ENCODE measurements at places on chromosomes 5 and 9. TPM values are rescaled to one million over a fixed set of nuclear protein-coding genes. Genes with fewer than 3 reads are reported as not detected.

The TNFSF8 gene
- total RNA-seq, result 3.5 TPM

The PCDHGA2 gene
- 2.7 TPM for total RNA-seq

The SMIM27 gene
- 12.3 TPM for total RNA-seq

The EIF4E1B gene
- total RNA-seq, result not detected

The LCN15 gene
- not detected for total RNA-seq

The SLC2A6 gene
- total RNA-seq, result 10.5 TPM

The IFNK gene
- not detected for total RNA-seq

DNA sequence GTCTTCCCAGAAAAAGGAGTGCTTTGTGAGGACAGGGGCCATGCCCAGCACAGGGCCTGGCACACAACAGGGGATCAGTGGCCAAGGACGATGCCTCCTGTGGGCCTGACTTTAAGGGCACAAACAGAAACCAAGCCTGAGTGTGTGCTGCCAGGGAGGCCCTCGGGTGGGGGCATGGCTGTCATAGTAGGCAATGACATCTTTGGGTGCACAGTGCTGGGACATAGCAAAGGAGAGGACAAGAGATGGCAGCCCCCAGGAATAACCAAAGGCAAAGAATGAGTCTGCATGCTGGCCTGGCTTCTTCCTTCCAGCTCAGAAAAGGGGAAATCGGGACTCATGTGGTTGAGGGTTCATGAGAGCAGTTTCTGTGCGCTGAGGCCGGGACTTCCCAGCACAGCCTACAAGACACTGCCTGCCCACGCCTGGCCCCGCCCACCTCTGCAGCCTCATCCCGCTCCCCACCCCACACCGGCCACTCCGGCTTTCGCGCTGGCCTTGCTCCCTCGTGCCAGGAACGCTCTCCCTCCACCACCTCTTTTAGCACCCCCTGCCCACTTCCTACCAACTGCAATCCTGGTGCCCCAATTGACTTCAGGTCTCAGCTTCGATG lies 13.8 kb upstream of the LHX2 start:
- peaks cover 86% of the 10 kb centered on the region for H3K27me3 ChIP-seq
- peaks cover 29% of the 10 kb centered on the region for H3K4me1 ChIP-seq
- no peak overlapping the region for H3K27ac ChIP-seq

GRCh38 chr5:158958021-158958994 lies 141.4 kb downstream of the EBF1 start:
- H3K4me3 ChIP-seq, result no peak overlapping the region
- DNase-seq, result no peak
- no peaks in the 10 kb centered on the region for H3K4me1 ChIP-seq
- H3K36me3 ChIP-seq, result no peaks in the 10 kb centered on the region
- H3K27me3 ChIP-seq, result no peaks in the 10 kb centered on the region

GRCh38 chr9:36738318-36738976 lies 165.8 kb downstream of the MELK start:
- H3K36me3 ChIP-seq, result no peaks in the 10 kb centered on the region
- DNase-seq, result no peak
- no peak overlapping the region for H3K4me3 ChIP-seq

DNA sequence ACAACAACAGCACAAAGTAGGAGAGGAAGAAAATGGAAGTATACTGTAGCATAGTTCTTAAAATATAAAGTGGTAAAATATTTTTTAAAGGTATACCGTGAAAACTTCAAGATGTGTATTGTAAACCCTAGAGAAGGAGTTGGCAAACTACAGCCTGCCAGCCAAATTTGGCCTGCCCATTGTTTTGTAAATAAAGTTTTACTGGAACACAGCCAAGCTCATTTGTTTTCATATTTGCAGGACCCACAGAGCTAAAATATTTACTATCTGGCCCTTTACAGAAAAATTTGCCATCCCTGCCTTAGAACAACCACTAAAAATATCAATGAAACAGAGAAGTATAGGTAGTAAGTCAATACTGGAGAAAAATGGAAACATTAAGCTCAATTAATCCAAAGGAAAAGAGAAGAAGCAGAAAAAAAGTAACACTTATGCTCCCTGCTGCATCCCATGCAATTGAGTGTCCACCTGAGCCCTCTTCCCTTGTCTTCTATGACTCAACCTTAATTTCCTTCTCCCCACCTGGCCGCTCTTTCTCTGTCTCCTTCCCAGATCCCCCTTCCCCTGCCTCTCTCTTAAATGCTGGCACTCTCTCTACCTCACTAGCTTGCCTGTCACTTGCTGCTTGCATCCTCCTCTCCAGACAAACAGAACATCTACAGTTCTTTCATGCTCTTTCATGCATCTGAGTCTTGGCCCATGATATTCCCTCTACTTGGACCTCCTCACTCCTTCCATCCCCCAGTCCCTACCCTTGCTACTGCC lies 50.6 kb upstream of the FER start:
- H3K4me3 ChIP-seq, result no peak overlapping the region
- H3K27ac ChIP-seq, result no peak overlapping the region
- no peaks in the 10 kb centered on the region for H3K4me1 ChIP-seq
- H3K36me3 ChIP-seq, result no peaks in the 10 kb centered on the region
- no peak for DNase-seq
- no peaks in the 10 kb centered on the region for H3K27me3 ChIP-seq

- peaks cover 21% of the 10 kb centered on the region for H3K4me1 ChIP-seq
- H3K27me3 ChIP-seq, result no peaks in the 10 kb centered on the region
- no peaks in the 10 kb centered on the region for H3K36me3 ChIP-seq
Measured at GRCh38 chr5:100539519-100539918, 4.3 kb downstream of the FAM174A start.

GRCh38 chr9:4010309-4010708 lies 289.6 kb downstream of the GLIS3 start:
- no peaks in the 10 kb centered on the region for H3K27me3 ChIP-seq
- no peak for DNase-seq
- no peak overlapping the region for H3K4me3 ChIP-seq
- H3K36me3 ChIP-seq, result no peaks in the 10 kb centered on the region
- no peak overlapping the region for H3K27ac ChIP-seq

- H3K4me1 ChIP-seq, result no peaks in the 10 kb centered on the region
- no peak overlapping the region for H3K27ac ChIP-seq
- H3K4me3 ChIP-seq, result no peak overlapping the region
- no peak for DNase-seq
- H3K36me3 ChIP-seq, result no peaks in the 10 kb centered on the region
Measured at GRCh38 chr9:104233366-104233765, 139.3 kb downstream of the SMC2 start.

- H3K36me3 ChIP-seq, result no peaks in the 10 kb centered on the region
- no peaks in the 10 kb centered on the region for H3K4me1 ChIP-seq
- no peaks in the 10 kb centered on the region for H3K27me3 ChIP-seq
- DNase-seq, result no peak
Measured at GRCh38 chr5:81895307-81895706, 76.5 kb upstream of the ATG10 start.

DNA sequence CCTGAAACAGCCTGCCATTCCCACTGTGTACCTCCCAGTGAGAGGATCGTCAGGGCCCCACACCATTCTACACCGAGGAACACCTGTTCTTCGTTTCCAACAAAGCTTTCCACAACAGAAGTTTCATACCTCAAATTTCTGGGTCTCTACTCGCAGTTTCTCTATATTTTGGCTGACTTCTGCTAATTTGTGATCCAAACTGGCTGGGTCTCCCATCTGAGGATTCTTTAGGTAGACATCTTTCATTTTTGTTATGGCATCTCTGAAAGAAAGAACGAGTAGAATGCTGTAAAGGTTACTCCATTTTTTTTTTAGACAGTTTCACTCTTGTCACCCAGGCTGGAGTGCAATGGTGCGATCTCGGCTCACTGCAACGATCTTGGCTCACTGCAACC lies 67.5 kb downstream of the USP20 start:
- H3K36me3 ChIP-seq, result peaks cover 69% of the 10 kb centered on the region
- no peak overlapping the region for H3K4me3 ChIP-seq
- peaks cover 8% of the 10 kb centered on the region for H3K4me1 ChIP-seq

GRCh38 chr5:90560771-90561170 lies 2.2 kb downstream of the ADGRV1 start:
- H3K36me3 ChIP-seq, result no peaks in the 10 kb centered on the region
- no peak overlapping the region for H3K27ac ChIP-seq
- peaks cover 12% of the 10 kb centered on the region for H3K4me1 ChIP-seq
- no peak overlapping the region for H3K4me3 ChIP-seq

DNA sequence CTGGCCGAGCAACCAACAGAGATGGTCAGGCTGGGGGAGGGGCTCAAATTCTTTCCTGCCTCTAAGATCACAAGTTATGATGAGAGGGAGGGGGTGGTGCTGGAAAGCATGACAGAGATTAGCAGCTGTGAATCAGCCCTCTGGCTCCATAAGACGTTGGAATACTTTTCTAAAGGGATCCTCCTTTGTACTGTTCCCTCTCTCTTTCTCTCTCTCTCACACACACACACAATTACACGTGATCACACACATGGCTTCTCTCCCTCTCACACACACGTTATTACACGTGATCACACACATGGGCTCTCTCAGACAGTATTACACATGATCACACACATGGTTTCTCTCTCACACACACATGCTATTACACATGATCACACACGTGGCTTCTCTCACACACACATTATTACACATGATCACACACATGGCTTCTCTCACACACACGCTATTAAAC lies at the start of gene SLC45A2:
Gene SLC45A2 (minus strand): TSS at position 23 of the 454 bp plus-strand sequence. CDS start 110 bp downstream, outside the sequence.
- H3K4me1 ChIP-seq, result no peaks in the 10 kb centered on the region
- no peak for DNase-seq
- H3K36me3 ChIP-seq, result peaks cover 32% of the 10 kb centered on the region
- no peak within 1 kb of the TSS for H3K4me3 ChIP-seq

- peaks cover 21% of the 10 kb centered on the region for H3K36me3 ChIP-seq
- no peak overlapping the region for H3K27ac ChIP-seq
- no peaks in the 10 kb centered on the region for H3K27me3 ChIP-seq
- DNase-seq, result no peak
- H3K4me3 ChIP-seq, result no peak overlapping the region
Measured at GRCh38 chr5:147407094-147407681, 102.7 kb downstream of the DPYSL3 start.

DNA sequence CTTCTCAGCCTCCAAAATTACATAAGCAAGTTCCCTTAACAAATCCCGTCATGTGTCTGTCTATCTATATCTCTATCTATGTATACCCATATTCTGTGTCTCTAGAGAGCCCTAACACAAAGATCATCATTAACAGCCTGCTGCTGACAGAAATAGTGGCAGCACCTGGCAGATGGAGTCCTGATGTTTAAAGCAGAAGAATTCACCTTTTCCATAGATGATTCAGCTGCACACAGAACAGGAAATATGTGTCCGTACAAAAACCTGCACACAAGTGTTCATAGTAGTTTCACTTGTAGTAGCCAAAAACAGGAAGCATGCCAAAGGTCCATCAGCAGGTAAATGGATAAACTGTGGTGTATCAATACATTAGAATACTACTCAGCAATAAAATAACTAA lies 45.0 kb upstream of the ACO1 start:
- H3K36me3 ChIP-seq, result no peaks in the 10 kb centered on the region
- H3K4me1 ChIP-seq, result no peaks in the 10 kb centered on the region
- no peak for DNase-seq

GRCh38 chr9:83081846-83082245 lies 18.9 kb upstream of the RASEF start:
- DNase-seq, result no peak
- H3K27me3 ChIP-seq, result no peaks in the 10 kb centered on the region
- no peak overlapping the region for H3K4me3 ChIP-seq
- no peak overlapping the region for H3K27ac ChIP-seq
- no peaks in the 10 kb centered on the region for H3K4me1 ChIP-seq
- H3K36me3 ChIP-seq, result no peaks in the 10 kb centered on the region

DNA sequence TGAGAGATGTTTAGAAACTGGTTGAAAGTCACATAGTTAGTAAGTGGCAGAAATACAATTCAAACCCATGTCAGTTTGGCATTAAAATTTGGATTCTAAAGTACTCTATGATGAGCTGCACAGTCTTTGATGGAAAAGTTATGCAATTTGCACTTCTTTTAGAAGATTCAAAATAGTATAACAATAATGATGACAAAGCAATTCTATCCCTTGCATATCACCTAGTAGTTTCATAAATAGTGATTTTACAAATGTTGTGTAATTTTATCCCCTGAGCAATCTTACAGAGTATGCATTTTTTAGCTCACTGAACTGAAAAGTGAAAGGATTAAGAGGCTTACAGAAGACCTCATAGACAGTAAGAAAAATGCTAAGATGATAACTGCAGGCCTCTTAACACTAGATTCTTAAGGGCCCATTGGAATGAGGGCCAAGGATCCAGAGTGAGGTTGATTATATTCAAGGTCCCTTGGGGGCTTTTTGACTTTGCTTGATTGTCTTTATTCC lies 3.7 kb downstream of the C5orf46 start:
- no peaks in the 10 kb centered on the region for H3K4me1 ChIP-seq
- H3K27me3 ChIP-seq, result no peaks in the 10 kb centered on the region
- H3K4me3 ChIP-seq, result no peak overlapping the region

DNA sequence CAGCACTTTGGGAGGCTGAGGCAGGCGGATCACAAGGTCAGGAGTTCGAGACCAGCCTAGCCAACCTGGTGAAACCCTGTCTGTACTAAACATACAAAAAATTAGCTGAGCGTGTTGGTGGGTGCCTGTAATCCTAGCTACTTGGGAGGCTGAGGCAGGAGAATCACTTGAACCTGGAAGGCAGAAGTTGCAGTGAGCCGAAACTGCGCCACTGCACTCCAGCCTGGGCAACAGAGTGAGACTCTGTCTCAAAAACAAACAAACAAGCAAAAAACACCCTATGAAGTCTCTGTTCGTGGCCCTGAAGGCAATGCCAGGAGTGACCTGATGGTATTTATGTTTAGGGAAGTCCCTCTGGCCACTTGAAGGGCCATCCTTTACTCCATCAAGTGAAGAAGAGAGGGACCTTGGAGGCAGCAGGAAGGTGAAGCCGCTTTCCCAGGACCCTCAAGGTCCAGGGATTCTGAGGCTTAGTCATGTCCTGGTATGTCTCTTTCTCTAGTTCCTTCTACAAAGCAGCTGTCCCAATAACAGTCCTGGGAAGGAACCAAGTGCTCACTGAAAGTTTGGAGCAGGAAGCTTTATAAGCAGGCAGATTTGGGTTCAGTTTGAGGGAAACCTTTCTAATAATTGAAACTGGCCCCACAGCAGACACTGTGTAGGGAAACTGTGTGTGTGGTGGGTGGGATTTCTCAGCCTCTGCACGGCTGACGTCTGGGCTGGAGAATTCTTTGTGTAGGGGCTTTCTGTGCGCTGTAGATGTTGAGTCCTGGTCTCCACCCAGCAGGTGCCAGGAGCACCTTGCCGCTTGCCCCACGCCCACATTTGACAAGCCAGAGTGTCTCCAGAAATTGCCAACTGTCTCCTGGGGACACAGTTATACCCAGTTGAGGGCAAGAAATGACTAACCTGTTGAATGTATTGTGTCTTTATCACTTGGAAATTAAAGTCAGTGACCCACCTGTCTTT lies 12.5 kb downstream of the PHF2 start:
- no peak overlapping the region for H3K4me3 ChIP-seq
- H3K27ac ChIP-seq, result peak overlapping the region; percentile 25
- H3K36me3 ChIP-seq, result no peaks in the 10 kb centered on the region
- peaks cover 58% of the 10 kb centered on the region for H3K4me1 ChIP-seq

DNA sequence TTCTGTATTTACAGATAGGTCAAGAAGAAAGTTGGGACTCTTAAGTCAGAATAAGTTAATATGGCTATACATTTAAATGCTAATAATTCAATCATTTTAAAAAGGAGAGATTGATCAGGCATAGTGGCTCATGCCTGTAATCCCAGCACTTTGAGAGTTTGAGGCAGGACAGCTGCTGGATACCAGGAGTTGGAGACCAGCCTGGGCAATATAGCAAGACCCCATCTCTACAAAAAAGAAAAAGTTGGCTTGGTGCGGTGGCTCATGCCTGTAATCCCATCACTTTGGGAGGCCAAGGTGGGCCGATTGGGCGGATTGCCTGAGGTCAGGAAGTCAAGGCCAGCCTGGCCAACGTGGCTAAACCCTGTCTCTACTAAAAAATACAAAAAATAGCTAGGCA lies 15.0 kb upstream of the GLDC start:
- no peak overlapping the region for H3K4me3 ChIP-seq
- H3K4me1 ChIP-seq, result no peaks in the 10 kb centered on the region
- H3K36me3 ChIP-seq, result no peaks in the 10 kb centered on the region
- H3K27me3 ChIP-seq, result no peaks in the 10 kb centered on the region
- DNase-seq, result no peak

Measured in lower lobe of right lung (tissue), 2 donors.